ENCODE measurements at places on chromosomes 3 and 15.
A peak's percentile ranks its signal among the peaks of the same experiment; 100 is the strongest.

GRCh38 chr3:84275532-84275931 lies 683.3 kb upstream of the CADM2 start:
- no peak for DNase-seq

DNA sequence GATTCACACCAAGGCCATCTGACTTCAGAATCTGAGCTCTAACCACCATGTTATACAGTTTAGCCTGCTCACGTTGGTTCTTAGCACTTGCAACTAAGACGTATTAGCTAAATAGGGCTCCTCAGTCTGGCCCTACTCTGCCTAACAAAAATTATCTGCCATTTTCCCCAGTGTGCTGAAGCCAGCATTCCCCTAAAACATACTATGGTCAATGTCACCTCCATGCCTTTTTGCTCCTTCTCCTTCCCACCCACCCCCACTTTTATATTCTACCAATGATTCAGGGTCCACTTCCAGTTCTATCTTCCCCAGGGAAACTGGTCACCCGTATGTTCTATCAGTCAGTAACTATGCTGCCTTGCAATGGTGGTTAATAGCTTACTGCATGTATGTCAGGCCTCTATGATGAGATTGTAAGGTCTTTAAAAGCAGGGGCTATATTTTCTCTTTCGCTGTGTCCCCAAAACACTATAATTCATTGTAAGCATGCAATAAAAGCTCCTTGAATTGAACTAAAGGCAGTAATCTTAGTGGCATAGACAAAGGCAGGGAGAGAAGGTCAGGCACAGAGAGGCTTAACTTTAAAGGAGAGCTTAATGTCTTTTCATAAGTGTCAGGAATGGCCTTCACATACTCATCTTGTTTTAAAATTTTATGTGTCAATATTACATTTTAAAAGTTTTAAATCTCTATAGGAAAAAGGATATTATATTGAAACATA lies 23.3 kb downstream of the POPDC2 start:
- DNase-seq: no peak

DNA sequence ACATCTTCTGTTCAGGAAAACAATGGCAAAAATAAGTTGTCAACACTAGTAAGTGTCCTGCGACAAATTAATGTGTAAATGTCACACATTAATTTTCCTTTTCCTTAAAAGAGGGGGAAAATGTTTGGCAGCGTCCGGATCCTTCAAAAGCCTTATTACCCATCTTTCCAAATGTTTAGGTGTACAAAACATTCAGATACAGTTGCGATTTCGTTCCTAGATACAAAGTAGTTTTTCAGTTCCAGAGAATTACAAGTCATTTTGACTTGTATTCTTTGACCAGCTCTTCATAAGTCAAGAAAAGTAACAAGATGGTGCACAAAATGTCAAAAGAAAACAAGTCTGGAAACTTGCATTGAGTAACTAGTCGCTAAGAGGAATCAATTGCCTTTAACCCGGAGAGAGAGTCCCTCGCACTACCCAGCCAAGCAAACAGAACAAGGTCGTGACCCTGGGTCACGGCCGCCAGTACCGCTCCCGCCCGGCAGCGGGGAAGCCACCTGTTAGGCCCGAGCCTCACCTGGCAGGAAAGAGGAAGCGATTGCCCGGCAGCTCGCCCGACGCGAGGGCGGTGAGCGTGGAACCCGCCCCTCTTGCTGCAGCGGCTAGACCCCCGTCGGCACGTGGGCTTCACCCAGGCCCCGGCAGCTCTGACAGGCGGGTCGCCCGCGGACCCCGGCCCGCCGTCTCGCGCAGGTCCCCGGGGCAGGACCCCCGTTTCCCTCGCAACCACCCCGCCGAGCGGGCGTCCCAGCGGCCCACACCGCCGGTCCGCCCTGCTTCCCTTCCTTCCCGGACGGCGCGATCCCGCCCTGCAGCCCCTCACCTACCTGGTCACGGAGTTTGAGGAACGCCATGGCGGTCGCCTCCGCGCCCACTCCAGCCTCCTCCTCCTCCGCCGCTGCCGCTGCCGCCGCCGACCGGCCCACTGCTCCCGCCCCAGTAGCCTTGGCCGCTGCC lies 61.0 kb upstream of the ANKRD28 start:
- no peak for DNase-seq

- DNase-seq: no peak
Observed at GRCh38 chr3:150391161-150391560, 16.9 kb upstream of the TSC22D2 start.

DNA sequence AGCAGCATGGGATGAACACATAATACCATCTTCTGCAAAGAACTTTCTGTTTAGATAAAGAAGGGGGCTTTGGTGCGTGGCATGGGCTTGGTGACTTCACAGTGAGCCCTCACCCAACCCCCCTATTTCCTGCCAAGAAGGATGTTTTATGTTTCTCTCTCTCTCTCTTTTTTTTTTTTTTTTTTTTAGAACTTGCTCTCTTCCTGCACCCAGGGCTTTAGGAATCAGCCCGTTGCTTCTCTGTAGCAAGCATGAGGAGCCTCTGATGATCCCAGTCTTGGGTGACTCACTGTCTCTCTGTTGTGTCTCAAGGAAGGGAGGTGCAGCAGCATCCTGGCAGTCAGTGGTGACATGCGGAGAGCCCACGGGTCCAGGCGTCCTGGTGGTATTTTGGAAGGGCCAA lies 49.1 kb downstream of the CCK start:
- DNase-seq: no peak

- no peak for DNase-seq
Observed at GRCh38 chr3:184175506-184175905, 851 bp downstream of the AP2M1 start.

- no peak for DNase-seq
Observed at GRCh38 chr15:72312605-72313447, 7.1 kb downstream of the CELF6 start.

DNA sequence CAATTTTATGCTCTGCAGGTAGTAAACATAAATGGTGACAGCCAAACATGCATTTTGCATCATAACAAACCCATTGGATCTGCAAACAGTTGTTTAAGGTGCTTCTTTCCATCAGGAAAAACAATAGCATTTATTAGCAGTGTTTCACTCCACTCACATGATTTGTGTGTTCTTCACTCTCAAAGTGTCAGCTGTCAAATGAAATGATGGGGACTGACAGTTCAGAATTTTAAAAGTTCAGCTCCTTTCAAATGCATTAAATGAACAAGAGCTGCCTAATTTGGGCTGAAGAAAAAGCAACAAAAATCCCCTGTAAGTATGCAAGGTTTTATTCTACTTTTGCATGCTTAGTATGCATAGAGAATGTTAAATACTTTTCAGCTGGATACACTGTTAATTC lies 145.2 kb upstream of the CDIN1 start:
- no peak for DNase-seq

DNA sequence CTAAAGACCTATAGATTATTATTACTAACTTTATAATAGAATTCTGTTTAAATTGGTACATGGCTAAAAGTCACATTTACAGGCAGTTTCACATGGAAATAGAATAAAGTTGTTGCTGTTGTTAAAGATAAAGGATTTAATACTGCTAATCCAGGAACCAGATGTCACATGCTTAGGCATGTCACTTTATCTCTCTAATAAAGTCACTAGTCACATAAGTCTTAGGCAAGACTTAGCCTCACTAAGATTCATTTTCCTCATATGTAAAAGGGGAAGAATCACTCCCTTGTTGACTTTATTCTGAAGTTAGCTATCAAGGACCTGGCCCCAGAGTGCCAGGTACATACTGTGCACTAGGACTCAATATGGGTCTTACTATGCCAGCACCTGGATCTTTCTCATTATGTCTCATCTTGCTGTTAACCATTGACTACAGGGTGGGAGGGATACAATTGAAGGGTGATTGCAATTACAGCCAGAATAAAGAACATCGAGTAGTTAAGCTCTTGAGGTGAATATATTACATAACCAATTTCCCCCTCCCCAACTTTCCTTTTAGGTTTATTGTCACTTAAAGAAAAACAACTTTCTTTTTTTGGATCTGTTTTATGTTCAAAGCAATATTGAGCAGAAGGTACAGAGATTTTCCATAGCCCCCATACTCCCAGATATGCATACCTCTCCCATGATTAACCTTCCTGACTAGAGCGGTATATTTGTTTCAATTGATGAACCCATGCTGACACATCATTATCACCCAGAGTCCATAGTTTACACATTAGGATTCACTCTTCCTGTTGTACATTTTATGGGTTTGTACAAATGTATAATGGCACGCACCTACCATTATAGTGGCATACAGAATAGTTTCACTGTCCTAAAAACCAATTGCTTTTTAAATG lies 36.6 kb downstream of the LNP1 start:
- no peak for DNase-seq

- peak; percentile 84 for DNase-seq
Observed at GRCh38 chr3:51340013-51340829, 44.9 kb upstream of the MANF start.

DNA sequence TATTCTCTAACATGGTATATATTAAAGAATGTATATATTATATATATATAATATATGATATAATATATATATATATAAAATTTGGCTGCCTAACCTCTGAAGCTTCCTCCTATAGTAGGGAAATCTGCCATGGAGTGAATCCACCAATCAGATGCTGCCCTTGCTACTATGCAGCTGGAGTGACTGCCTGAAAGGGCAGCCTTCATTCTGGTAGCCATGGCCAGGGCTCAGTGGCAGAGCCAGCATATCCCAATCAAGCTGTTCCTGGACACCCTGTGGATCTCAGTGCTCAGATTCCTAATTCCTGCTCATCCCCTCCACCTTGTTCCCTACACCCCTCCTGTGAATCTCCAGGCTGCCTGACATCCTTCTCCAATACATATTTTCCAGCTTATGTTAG lies 2.2 kb upstream of the SH3GL3 start:
- no peak for DNase-seq

DNA sequence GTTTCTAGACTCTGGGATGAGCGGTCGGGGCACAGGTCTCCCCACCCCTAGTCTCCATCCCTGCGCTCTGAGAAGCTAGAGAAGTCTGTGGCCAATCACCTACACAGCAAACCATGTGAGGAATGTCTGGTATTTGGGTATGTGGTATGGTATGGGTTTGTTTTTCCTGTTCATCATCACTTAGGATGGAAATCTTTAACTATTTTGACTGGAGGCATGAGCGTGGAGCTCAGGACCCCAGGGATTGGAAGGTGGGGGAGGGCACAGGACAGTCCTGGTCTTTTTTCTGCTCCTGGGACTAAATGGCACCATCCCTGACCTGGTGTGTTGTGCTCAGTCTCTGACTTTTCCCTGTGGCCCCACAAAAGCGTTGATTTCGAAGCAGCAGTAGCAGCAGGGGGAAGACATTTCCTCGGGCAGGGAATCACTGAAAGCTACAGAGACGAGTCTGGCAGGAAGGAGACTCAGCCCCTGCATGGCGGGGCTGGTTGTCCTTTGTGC lies 191.7 kb upstream of the TPM1 start:
- DNase-seq: peak; percentile 79

GRCh38 chr15:49492830-49493229 lies 69.8 kb downstream of the FGF7 start:
- DNase-seq: peak; percentile 50

DNA sequence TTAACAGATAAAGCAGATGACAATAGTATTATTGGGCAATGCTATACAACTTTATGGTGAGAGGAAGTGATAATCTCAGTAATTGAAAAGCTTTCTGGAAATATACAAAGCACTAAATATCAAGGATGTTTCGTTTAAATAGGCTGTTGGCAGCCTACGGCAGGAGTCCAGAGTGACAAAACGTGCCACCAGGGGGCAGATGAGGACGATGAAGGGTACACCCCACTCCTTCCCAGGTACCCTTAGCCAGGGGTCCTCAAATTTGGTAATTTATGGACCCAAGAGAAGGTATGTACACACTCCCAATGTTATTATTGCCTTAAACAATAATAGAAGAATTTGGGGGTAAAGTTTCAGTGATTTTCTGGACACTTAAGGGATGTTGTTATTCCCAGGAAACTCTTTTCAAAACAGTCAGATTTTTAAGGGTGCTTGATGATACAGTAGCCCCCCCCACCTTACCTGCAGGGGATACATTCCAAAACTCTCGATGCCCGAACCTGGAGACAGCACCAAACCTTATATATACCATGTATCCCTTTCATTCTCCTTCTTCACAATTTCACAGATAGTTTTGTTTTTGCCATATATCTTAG lies 1.4 kb upstream of the MAGEL2 start:
- no peak for DNase-seq

DNA sequence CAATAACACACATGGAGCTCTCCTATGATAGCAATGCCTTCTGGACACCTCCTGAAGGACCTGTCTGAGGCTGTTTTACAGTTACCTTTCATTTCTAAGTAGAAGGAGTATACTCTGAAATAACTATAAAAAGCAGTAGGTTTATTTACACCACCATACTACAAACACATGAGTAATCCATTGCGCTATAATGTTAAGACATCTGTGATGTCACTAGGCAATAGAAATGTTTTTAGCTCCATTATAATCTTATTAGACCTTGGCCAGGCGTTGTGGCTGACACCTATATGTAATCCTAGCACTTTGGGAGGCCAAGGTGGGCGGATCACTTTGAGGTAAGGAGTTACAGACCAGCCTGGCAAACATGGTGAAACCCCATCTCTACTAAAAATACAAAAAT lies 24.7 kb downstream of the PXK start:
- DNase-seq: no peak

- no peak for DNase-seq
Observed at GRCh38 chr15:42032376-42033213, 11.8 kb upstream of the PLA2G4E start.

DNA sequence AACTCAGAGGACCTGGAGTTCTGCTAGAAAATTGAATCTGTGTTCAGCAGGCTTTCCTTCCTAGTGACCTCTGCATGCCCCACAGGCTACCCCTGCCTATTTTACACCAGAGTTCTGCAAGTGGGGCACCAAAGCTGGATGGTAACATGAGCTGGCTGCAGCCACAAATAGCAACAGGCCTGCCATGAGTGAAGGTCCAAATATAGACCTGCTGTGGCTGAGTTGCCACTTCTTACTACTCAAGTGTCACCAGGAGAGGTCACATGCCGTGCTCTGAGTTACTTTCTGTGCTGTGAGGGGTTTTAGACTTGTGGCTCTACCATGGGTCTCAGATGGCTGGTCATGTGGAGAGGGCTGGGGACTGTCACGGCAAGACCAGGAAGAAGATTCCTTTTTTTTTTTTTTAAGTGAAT lies at the start of gene FSD2:
Gene FSD2 (minus strand): TSS at position 76 of the 413 bp plus-strand sequence. CDS start 18,679 bp downstream, outside the sequence.
- no peak for DNase-seq

DNA sequence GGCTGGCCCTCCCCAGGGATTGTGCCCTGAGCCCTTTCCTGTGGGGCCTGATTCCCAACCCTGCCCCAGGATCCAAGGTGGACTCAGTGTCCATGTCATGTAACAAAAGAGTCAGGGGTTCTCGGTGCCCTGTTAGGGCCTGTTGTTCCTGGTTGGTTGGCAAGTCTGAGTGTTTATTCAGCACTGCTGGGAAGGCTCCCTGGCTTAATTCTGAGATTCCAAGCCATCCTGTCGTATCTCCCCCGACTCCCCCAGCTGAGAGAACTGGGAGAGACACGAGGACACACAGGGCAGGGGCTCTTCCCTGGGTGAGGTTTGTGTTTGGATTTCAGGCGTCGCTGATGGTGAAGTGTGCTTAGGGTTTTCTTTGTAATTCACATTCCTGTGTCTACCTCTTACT lies 78.3 kb downstream of the EEFSEC start:
- DNase-seq: no peak

Data from fibroblast of skin of left biceps (primary cell).